ENCODE measurements at places on chromosomes 7 and 10.

DNA sequence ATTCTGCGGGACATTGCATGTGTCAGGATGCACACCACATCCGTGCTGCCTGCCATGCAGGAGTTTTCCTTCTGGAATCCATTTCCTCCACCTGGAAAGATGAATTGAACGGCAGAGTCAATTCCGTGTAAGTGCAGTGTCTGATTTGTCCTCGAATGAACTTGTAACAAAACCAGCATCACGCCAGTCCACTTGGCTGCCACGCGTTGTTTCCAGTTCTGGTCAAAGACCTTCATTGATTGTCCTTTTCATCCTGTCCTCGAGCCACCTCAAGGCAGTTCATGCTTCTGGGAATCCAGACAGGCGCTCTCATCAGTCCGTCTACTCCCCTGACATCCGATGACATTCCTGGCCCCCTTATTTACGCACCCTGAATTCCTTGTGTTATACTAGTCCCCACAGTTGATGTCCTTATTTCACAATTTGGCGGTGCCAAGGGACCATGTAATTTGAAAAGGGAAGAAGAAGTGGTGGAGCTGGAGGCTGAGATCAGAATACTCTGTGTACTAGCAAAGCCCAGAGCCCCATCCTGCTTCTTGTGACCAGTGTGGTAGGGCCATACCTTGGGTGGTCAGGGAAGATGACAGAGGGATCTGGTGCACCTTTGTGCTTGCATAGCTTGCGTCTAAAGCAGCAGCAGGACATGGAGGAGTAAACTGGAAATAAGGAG is 502.2 kb downstream of the PLXNA4 start:
- no peak for DNase-seq

DNA sequence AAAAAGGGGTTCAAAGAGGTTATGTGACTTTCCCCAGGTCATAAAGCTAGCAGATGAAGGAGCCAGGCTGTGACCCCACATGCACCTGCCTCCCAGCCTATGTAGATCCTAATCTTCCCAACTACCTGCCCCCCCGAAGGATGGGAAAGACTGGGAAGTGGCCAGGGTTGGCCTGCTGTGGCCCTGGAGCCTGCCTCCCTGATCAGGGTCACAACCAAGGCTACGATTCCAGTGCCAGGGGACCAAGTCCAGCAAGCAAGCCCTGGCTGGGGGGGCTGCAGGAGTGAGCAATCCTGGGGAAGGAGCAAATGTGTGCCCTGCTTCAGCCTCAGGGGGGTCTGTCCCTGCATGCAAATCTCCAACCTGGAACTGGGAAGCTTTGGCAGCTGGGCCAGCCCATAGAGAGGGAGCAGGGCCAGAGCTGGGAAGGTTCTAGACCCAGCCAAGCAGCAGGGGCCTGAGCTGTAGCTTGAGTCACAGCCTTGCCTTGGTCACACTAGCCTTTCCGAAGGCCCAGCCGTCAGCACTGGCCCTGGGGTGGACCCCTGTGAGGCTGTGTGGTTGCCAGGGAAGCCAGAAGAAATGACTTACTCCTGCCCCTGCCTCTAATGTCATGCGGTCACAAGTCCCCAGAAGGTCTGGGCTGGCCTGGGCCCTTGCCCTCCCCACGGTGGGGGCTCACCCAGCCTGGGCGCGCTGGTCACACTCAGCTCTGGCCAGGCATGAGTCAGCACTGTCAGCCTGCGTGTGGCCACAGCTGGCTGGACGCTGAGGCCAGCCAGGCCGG is 96.4 kb upstream of the ZMIZ1 start:
- DNase-seq: no peak

DNA sequence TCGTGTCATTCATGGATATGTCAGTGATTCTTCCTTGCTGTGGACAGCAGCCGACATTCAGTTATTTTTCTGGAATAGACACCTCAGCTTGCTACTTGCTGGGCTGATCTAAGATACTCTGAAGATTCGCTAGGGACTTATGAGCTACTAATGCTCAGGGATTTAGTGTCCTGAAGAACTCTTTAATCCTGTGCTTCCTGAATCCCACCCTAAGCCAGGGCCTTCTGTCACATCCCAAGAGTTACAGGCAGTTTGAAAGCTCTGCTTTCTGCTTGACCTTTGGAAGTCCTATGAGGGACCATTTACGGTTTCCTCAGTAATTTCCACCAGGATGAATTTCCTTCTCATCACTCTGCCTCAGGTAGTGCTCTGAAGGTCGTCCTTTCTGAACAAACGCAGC is at the start of gene PDE6C:
Gene PDE6C (plus strand): TSS at position 227 of the 400 bp plus-strand sequence. CDS start 189 bp downstream, outside the sequence.
- DNase-seq: no peak

DNA sequence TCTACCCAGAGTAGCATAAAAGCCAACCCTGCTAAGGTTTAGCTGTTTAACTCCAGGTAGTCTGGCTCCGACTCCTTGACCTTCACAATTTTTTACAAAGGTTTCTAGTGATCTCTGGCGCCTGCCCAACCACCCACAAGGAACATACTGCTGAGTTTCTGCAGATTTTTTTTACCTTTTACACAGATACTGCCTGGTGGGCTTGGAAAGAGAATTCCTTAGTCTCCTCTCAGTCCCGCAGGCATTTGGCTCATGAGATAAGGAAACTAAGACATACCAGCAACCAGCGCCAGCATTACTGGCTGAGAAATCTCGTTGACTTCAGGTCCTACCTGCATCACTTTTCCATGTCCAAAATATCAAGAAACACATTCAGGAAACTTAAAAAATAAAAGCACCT is 51.1 kb upstream of the LYZL1 start:
- DNase-seq: no peak

DNA sequence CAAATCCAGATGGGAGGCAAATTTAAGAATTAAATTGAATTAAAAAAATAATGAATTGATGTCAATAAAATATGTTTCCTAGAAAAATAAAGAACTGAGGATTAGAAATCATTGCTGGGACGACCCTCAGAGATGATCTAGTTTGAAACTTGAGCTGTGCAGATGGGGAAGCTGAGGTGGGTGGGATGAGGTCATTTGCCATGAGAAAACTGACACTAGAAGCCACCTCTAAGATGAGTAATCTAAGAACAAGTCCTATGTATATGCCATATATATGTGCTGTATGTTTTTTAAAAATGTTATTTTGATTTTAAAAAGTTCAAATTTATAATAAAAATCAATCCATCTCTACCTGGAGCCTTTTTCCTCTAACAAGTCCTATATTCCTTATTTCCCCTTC is 135.7 kb downstream of the RSU1 start:
- DNase-seq: no peak

DNA sequence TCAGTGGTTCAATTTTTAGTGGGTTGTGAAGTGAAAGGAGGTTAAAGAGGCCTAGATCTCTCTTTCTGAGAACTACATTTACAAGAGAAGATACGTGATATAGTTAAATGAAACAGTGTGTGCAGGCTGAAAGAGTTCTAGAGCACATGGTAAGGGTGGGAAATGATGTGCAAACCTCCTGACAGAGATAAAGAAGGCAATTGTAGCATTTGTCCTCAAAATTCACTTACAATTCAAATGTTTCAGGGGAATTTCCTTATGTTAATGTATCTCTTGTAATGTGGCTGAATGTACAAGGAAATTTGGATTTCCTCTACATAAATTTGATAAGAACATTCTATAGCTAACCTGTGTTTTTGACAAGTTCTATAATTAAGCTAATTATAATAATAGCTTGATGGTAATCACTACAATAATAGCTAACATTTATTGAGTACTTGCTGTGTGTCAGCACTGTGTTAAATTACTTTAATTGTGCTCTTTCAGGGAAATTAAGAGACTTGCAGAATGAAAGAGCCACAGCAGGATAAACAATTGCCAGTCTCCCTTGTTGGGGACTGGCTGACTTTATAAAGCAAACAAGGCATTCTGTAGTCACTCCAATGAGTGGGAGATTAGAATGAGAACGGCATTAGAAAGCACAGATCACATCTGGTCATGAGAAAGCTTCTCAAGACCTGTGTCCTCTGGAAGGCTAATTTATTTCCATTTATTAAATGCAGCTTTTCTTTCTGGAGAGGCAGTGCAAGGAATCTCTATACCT is 139.7 kb upstream of the TMEM72 start:
- no peak for DNase-seq

DNA sequence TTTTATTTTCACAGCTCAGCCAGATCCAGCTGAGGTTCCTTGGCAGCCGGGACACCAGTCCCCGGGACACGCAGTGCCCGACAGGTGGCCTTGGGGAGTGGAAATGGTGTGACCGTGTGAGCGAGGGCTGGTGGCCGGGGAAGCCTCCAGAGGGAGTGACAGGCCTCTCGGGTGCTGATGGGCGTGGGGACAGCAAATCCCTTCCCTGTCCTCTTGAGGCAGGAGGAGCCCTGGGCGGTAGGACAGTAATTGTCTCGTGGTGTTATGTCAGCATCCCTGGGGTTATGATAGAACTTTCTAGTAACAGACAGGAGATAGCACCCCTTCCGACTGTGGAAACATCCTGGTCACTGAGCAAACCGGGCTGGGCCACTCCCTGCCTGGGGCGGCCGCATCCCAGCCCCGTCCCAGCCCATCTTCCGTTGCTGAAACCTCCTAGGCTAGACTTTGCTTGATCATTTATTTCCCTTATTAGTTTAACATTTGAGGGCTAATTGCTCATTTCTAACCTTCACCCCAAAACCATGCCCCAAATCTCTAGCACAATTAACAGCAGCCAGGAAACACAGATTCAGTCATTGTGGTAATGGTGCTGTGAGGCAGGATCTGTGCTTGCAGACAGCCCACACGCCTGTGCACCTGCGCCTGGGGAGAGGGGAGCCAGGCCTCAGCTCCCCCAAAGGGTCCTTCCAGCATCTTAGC is 63.3 kb downstream of the ELFN1 start:
- no peak for DNase-seq

GRCh38 chr10:101071885-101072433 is 10.2 kb downstream of the KAZALD1 start:
- no peak for DNase-seq

DNA sequence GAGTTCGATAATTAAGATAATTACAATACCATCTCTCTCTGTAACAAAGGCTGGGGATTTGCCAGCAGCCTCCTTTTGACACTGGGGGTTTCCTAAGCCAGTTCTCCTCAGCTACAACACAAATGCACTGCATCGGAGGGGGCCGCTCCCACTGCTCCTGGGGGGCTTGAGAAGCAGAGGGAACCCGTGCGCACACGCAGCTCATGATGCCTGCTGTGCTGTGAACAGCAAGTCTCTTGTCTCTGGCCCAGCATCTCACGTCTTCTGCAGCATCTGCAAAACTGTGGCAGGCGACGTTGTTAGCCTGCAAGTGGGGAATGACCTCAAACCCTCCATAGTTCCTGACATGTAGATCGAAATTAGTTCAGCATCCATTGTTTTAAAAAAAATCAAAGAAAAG is 5.5 kb downstream of the VIPR2 start:
- no peak for DNase-seq

- no peak for DNase-seq
Measured at GRCh38 chr10:79430936-79431335, 14.5 kb downstream of the ZCCHC24 start.

Measured in NCI-H1930 (cell line).